ENCODE measurements at places on chromosomes 1 and 21. TPM values are rescaled to one million over a fixed set of nuclear protein-coding genes. Genes with fewer than 3 reads are reported as not detected.

DNA sequence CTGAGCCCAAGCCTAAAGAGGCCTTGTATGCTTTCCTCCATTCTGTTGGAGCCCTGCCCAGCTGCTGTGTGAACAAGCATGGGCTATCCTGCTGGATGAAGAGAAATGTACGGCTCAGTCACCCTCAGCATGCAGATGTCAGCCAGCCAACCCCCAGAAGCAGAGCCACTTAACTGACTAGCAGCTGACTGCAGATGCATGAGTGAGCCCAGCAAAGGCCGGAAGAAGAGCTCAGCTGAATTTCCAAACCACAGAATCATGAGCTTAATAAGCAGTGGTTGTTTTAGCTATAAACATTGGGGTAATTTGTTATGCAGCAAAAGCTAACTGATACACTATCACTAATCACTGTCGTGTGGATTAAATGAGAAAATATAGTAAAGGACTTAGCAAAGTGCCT lies 39.0 kb downstream of the FOXO6 start:
- H3K27me3 ChIP-seq: peaks cover 26% of the 10 kb centered on the region
- DNase-seq: no peak
- no peak overlapping the region for H3K27ac ChIP-seq
- H3K4me1 ChIP-seq: peaks cover 35% of the 10 kb centered on the region

DNA sequence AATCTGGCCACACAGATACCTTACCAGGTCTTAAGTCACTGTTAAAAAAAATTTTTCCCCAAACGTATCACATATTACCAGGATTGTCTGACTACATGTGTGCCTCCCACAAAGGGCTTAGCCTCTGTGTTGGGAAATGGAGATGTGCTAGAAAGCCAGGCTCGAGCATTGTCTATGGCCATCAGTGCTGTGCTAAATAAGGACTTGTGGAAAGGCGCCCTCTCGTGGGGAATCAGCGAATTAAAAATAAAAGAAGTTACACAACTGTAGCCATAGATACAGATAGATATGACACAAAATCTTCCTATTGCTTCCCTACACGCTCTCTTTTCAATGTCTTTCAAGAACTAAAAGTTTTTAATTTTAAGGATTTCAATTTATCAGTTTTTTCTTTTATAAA lies 47.5 kb upstream of the CRNN start:
- no peak overlapping the region for H3K4me3 ChIP-seq
- no peak for DNase-seq
- no peaks in the 10 kb centered on the region for H3K27me3 ChIP-seq
- no peaks in the 10 kb centered on the region for H3K36me3 ChIP-seq
- H3K27ac ChIP-seq: no peak overlapping the region
- H3K4me1 ChIP-seq: no peaks in the 10 kb centered on the region

DNA sequence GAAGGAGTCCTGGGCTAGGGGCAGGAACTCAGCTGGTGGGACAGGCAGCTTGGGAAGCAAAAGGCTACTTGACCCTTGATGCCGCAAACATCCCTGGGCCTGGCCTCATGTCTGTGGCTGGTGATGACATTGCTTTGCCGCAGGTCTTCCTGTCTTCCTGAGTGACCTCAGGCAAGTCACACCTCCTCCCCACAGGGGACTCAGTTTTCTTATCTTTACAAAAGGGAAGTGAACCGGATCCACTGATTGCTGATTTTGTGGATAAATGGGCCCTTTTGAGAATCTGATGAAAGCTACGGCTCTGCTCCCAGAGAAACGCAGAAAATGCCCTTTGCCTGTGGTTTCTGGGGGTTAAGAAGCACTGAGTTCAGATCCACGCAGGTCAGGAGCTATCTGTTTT lies 20.7 kb downstream of the PLOD1 start:
- no peaks in the 10 kb centered on the region for H3K4me1 ChIP-seq
- no peak for DNase-seq
- H3K4me3 ChIP-seq: no peak overlapping the region
- peaks cover 6% of the 10 kb centered on the region for H3K36me3 ChIP-seq
- H3K27ac ChIP-seq: no peak overlapping the region

DNA sequence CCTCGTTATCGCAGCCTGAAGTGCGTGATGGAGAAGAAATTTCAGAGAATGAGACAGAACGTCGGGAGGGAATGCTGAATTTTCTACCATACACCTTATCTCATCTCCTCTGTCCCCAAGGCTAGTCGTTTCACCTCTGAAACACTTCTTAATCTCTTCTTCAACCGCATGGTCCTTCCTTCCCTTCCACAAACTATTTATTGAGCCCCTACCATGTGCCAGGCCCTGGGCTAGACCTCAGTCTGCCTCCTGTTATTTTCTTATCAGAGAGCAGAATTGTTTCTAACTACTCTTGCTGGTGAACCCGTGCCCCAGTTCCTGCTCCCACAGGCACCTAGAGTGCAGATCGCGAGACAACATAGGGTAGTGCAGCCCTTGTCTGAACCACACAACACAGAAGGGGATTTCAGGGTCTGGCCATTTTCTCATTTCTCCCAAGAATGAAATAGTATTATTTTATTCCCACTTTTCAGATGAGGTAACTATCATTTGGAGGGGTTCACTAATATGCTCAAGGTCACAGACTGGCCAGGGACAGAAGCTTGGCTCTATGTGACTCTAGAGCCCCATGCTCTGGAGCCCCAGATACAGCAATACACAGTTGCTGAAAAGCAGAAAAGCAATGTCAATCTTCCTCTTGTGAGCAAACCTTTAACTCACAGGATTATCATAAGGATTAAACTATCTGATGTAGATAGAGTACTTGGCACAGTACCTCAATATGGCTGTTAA lies 598 bp upstream of the ADIPOR1 start:
- H3K27me3 ChIP-seq: no peaks in the 10 kb centered on the region
- DNase-seq: no peak
- peak overlapping the region; percentile 87 for H3K4me3 ChIP-seq

- H3K27ac ChIP-seq: no peak overlapping the region
- H3K36me3 ChIP-seq: no peaks in the 10 kb centered on the region
- H3K4me1 ChIP-seq: no peaks in the 10 kb centered on the region
- H3K4me3 ChIP-seq: no peak overlapping the region
- no peak for DNase-seq
These were observed 165.2 kb upstream of the SAMSN1 start for GRCh38 chr21:14711287-14711686.

- H3K27ac ChIP-seq: no peak overlapping the region
- peaks cover 10% of the 10 kb centered on the region for H3K36me3 ChIP-seq
- DNase-seq: no peak
- no peak overlapping the region for H3K4me3 ChIP-seq
- H3K4me1 ChIP-seq: no peaks in the 10 kb centered on the region
These were observed 26.3 kb upstream of the CYP4B1 start for GRCh38 chr1:46772571-46772970.

GRCh38 chr1:117659550-117660270 lies 53.9 kb downstream of the TENT5C start:
- DNase-seq: no peak
- no peak overlapping the region for H3K27ac ChIP-seq
- no peaks in the 10 kb centered on the region for H3K27me3 ChIP-seq
- no peaks in the 10 kb centered on the region for H3K36me3 ChIP-seq
- peaks cover 15% of the 10 kb centered on the region for H3K4me1 ChIP-seq

DNA sequence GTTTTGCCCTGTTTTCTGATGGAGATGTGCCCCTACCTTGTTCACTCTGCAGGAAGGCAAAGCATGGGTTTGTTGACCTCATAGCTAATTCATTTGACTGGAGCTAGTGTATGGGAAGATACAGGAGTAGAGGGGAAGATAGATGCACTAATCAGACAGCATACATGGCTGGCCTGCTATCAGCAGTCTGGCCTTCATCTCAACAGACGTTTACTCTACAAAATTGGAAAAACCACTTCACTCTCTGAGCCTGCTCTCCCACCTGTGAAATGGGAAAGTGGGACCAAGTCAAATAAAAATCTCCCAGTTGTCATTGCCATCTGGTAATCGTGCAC lies 235.2 kb upstream of the RAB4A start:
- no peaks in the 10 kb centered on the region for H3K36me3 ChIP-seq
- no peak overlapping the region for H3K4me3 ChIP-seq
- H3K4me1 ChIP-seq: peaks cover 19% of the 10 kb centered on the region
- no peak overlapping the region for H3K27ac ChIP-seq
- DNase-seq: no peak
- peaks cover 12% of the 10 kb centered on the region for H3K27me3 ChIP-seq

DNA sequence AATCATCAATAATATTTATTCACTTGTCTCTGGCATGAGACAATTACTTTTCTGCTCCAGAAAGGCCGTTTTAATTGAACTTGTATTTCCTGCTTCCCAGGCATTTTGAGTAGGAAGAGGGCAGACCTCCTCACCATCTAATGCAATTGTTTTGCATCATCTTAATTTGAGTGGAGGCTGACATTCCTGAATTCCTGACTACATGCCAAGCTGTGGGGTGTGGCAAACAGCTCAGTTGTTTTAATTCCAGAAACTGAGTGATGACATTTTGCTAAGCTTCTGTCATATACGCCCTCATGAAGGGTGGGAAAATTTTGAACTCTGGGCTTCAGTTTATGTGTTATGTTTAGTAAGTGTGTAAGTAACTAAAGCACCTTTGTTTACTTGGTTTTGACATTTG lies 125.4 kb upstream of the USP25 start:
- H3K4me3 ChIP-seq: no peak overlapping the region
- H3K27ac ChIP-seq: no peak overlapping the region
- no peak for DNase-seq
- no peaks in the 10 kb centered on the region for H3K36me3 ChIP-seq
- H3K4me1 ChIP-seq: no peaks in the 10 kb centered on the region
- H3K27me3 ChIP-seq: no peaks in the 10 kb centered on the region

GRCh38 chr21:44537930-44538911 lies 1.8 kb downstream of the KRTAP10-1 start:
- no peaks in the 10 kb centered on the region for H3K36me3 ChIP-seq
- H3K4me1 ChIP-seq: no peaks in the 10 kb centered on the region
- H3K27me3 ChIP-seq: no peaks in the 10 kb centered on the region
- H3K27ac ChIP-seq: no peak overlapping the region

GRCh38 chr1:59674595-59674994 lies 140.2 kb upstream of the HOOK1 start:
- H3K4me3 ChIP-seq: no peak overlapping the region
- no peaks in the 10 kb centered on the region for H3K27me3 ChIP-seq
- no peaks in the 10 kb centered on the region for H3K36me3 ChIP-seq
- peaks cover 79% of the 10 kb centered on the region for H3K4me1 ChIP-seq
- no peak for DNase-seq

CDK18 gene
- 26.4 TPM for total RNA-seq

LMOD1 gene
- total RNA-seq: 0.19 TPM

DCDC2B gene
- total RNA-seq: not detected

RGS2 gene
- total RNA-seq: 12.3 TPM

Data from neural crest cell (in vitro differentiated cells).